NCI-H446 treated with DMSO at 0.1 percent for 48 hours (cell line): ENCODE measurements at places on chromosomes 6 and 20.
A peak's percentile ranks its signal among the peaks of the same experiment; 100 is the strongest.

DNA sequence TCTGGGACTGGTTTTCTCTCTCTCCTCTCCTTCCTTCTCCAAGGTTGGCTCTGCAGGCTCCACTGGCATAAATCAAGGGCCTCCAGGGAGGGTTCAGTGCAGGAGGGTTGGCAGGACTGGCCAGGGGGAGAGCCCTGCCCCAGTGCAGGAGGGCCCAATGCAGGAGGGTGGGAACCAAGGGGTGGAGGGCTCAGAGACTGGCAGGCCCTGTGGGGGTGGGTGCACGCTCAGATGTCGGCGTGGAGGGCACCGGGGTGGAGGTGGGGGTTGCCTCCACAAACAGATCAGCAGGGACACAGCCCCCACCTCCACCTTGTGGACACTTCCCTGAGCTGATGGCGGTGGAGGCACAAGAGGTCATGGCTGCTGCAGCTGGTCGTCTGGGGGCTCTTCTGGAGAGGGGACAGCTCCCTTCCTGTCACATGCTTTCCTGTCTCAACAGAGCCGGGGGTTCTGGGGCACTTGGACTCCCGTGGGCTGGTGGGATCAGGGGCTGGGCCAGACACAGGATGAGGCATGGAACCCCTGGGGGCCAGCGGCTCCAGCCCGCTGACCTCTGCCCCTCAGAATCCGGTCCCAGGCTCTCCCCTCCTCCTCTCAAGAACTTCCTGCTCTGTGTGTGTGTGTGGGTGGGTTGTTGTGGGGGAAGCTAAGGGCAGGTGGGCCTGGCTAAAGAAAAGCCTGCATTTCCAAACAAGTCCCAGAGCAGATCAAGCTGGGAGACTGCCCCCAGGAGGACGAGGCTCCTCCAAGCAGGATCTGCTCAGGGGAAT is 2.7 kb upstream of the ABHD16B start:
- no peak for DNase-seq

- DNase-seq, result no peak
Measured at GRCh38 chr6:68372991-68373390, 262.1 kb upstream of the ADGRB3 start.

GRCh38 chr6:80331522-80331921 is 225.1 kb downstream of the BCKDHB start:
- no peak for DNase-seq

- no peak for DNase-seq
Measured at GRCh38 chr6:142846883-142847287, 98.1 kb downstream of the HIVEP2 start.

DNA sequence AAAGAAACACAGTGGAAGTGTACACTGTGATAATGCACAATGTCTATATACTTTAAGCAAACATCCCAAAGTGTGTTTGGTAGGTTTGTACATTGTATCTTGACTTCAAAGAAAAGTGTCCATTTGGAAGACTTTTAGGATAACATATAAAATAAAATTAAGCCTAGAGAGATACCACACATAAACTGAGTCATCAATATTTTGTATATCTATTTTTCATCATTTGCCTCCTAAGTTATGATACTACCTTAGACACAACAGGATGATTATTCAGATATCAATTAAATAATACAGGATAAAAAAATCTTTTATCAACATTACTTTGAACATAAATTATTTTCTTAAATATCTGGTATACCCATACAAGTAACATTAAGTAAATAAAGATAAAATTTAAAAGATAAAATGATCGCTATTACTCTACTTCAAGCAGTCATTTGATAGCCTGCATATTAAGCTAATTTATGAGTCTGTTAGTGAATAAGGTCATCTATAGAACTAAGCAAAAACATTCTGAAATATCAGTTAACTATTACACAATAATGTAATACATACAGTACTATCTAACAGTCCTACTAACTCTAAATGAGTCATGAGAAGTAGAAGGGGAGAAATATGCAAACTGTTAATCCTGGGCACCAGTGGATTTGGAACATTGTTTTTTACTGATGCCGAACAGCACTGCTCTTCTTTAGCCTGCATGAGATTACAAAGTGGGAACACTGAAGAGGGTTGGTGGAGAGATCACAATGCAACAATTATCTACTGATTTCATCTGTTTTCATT is 158.4 kb upstream of the SIM1 start:
- DNase-seq, result no peak

DNA sequence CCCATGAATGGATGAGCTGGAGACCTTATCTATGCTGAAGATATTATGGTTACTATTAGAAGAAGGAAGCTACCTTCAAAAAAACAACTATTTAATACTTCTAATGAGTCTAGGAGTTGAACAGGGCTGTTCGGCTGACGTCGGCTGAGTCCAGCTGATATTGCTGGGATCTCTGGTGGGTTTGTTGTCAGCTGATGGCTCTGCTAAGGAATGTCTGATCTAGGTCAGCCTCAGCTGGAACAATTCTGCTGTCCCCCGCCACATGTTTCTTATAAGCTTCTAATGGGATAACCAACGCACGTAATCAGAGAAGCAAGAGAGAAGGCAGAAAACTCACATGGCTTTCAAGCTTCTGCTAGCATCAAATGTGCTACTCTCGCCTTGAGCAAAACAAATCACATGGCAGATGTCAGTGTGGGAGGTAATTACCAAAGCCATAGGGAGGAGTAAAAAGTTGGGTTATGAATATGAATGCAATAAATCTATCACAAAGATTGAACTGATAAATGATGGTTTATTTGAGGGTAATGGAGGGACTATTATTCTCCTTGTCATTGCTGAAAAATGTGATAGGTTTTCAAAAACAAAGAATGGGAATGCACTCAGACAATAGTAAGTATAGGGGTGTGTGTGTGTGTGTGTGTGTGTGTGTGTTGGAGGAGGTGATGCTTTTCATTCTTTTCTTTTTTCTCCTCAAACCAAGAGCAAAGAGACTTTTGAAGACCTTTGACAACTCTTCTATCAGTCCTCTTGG is 71.5 kb downstream of the BTBD3 start:
- DNase-seq, result no peak

DNA sequence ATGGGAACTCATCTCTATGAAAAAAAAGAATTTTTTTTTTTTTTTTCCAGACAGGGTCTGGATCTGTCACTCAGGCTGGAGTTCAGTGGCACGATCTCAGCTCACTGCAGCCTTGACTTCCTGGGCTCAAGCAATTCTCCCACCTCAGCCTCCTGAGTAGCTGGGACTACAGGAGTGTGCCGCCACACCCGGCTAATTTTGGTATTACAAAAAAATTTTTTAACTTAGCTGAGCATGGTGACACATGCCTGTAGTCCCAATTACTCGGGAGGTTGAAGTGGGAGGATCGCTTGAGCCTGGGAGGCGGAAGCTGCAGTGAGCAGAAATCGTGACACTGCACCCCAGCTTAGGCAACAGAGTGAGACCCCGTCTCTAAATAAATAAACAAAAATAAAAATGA is 7.5 kb downstream of the DEF6 start:
- DNase-seq, result no peak

DNA sequence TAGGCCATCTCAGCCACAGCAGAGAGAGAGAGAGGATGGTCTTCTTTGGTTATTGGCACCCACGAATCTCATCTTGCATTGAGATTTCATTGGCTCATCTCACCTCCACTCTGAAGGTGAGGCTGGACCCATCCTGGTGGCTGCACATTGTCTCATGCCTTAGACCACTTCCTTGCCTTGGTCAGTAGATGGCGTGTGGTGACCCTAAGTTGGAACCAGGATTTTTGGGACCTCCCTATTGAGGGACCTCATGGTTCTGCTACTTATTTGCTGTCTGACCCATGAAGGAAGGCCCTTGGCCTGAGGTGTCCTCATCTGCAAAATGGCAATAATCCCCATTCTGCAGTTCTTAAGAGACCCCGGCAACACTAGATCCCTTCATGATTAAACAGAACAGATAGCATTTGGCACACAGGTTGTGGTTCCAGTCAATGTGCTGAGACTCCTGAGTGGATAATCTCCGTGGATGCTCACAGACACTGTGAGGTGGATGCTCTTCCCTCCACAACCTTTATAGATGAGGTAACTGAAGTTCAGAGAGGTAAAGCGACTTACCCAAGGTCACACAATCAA is 21.5 kb upstream of the AAR2 start:
- DNase-seq, result peak; percentile 0

DNA sequence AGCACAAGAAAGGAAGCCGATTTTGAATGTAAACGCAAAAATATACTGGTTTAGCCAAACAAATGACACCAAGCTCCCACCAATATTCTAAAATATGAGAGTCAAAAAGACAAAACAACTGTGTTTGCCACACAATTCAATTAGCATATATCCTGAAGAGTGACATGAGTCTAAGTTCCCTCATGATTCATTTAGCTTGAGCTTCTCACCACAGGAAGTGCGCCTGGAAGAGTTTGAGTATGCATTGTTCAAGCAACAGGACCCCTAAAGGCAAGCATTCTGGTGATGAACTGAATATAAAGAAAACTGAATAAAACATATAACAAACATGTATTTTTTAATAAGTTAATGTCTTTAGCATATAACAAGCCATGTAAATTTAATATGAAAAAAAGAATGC is 115.2 kb upstream of the RUNX2 start:
- no peak for DNase-seq

GRCh38 chr6:53855940-53856339 is 61.1 kb downstream of the LRRC1 start:
- no peak for DNase-seq

DNA sequence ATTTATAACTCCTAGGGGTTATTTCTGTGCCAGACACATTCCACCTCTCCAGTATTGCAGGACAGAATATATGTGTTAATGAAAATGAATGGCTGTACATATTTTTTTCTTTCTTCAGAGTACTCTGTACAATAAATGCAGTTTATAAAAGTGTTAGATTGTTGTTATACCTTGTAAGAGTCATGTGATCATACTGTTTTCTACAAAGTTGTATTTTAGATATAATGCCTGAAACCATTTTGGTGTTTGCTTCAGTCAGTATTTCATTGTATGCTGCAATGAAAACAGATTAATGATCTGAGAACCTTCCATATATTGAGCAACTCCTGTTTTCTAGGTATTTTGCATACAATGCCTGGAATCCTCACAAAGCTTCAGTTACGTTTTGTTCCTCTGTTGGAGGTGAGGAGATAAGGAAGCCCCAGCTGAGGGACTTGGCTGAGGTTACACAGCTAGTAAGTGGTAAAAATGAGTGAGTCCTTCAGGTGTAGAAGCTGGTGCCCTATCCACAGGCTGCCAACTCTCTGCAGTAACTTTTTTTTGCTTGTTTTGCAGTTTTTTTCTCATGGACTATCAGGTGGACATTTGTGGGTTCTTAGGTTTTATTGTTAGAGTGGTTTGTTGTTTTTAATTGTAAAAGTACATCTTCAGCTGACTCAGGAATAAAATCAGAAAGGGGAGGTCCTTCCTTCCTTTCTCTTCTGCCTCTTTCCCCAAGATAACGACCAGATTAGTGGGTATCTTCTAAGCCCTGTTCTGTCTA is 11.6 kb downstream of the PDCD2 start:
- no peak for DNase-seq

DNA sequence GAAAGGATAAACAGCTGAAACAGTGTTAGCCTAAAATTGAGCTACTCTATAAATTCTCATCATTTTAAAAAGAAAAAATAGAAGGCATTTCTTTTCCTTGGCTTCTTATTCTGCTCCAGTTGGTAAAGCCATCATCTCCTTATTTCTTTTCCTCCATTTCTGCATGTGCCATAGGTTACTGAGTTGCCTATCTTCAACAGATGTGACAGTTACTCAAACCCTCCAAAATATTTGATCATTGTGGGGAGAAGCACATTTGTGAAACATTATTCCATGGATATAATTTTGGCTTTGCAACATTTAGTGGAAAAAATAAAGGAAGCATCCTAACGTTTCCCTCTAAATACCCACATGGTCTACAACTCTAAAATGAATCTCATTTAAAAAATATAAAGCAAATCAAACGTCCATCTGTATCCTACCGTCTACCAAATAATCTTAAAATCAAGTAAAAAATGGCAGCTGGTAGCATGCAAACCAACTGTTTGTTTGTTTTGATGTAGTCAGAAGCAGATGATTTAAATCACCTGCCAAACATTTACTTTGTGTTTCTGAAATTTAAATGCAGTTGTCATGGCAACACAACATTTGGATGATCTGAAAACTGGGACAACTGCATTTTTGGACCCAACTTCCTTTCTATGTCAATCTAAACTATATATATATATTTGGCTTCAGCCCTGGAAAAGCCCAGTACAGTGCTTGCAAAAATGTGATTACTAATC is 16.8 kb upstream of the SNX9 start:
- no peak for DNase-seq

DNA sequence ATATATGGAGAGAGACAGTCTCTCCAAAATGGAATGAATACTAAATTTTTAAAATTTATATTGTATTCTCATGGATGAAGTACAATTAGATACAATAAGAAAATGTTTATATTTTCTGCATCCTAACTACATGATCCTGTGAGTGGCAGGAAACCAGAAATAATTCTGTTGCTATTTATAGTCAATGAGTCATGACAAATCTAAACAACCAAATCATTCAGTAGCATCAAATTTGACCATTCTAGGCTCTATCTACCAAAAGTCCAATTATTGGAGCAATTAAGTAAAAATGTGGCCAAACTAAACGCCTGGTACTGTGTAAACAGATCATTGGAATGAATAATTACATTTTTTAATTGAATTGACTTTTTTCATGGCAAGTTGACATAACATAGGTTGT is 959.8 kb downstream of the EPHA7 start:
- peak; percentile 2 for DNase-seq

DNA sequence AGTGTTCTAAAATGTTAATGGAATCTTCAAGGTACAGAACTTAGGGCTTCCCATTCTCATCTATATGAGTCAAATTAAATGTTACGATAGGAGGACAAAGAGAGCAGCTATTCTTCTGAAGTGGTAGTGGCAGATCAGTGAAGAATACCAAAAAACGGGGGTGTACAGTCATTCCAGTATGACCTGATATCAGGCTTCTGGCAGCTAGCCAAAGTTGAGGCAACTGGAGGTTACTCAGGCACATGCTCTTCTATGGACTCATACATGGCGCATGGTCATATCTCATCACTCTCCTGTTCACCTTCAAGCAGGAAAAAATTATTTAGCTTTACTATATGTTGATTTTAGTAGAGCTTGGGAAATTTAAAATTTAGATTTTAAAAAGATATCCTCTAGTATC is 1608.8 kb downstream of the GRIK2 start:
- DNase-seq, result no peak

GRCh38 chr20:15923030-15923776 is 650.0 kb downstream of the KIF16B start:
- no peak for DNase-seq

- peak; percentile 6 for DNase-seq
Measured at GRCh38 chr20:24160563-24161281, 172.1 kb upstream of the GGTLC1 start.

- no peak for DNase-seq
Measured at GRCh38 chr6:1739680-1740079, 130.0 kb downstream of the FOXC1 start.

DNA sequence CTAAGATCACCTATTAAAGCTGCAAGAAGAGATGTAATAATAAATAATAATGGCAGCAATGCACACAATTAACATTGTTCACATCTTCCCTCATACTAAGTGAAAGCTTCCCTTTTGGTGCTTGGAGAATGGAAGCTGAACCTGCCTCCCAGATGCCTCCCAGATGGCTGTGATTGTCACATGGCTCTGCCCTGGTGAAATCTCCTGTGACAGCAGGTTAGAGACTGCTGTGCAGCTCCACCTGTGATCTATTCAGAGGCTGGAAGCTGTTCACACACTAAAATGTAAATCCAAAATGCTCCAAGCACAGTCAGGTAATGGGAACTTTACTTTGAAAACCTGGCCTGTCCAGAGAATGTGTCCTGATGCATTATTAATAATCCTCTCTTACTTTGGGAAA is 41.7 kb upstream of the RGS17 start:
- no peak for DNase-seq
